ENCODE measurements at places on chromosomes 3 and 15. TPM values are rescaled to one million over a fixed set of nuclear protein-coding genes. Genes with fewer than 3 reads are reported as not detected.

The ERICH6 gene
- not detected for total RNA-seq

The CD276 gene
- 0.63 TPM for total RNA-seq

The GOLGA6L22 gene
- not detected for total RNA-seq

The CCNB2 gene
- 0.52 TPM for total RNA-seq

DNA sequence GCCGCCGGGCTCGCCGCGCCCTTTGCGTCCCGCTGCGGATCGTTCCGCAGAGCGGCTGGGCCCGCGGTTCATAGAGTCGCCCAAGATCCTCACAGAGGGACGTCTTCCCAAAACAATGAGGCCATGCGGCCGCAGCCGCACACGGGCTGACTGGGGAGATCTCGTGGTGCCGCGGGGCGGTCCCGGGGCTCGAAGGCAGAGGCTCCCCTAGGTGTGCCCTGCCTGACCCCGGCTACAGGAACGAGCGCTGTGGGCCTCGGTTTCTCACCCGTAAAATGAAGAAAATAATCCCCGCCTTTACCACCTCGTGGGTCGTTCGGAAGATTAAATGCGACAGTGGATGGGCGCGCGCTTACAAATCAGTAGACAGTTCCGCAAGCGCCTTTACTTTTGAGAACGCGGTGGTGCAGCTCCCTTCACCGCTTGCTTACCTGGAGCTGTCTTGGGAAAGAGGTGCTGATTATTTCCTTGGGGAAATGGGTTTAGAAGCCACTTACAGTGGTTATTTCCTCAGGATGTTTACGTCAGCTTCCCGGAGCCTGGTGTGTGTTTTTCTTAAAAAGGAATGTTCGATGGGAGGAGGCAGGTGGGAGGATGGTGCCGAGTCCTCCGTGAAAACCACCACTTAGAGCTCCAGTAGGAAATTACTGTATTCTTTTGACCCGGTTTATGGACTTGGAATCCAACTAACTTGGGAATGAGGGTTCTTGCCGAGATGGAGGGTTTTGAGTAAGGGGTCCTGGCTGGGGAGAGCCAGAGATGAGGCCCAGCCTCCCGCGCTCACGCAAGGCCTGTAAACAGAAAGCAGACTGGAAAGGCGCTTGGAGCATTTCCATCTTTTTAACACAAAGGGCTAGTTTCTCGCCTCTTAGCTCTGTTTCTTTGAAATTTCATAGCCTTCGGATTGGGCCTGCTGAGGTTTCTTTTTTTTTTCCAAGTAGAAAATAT lies 1.9 kb upstream of the MEX3B start:
- no peak for DNase-seq

GRCh38 chr15:56732135-56732885 lies 999 bp downstream of the ZNF280D start:
- DNase-seq: no peak

Data from naive thymus-derived CD8-positive, alpha-beta T cell (primary cell).